ENCODE measurements at places on chromosomes 1 and 21.

DNA sequence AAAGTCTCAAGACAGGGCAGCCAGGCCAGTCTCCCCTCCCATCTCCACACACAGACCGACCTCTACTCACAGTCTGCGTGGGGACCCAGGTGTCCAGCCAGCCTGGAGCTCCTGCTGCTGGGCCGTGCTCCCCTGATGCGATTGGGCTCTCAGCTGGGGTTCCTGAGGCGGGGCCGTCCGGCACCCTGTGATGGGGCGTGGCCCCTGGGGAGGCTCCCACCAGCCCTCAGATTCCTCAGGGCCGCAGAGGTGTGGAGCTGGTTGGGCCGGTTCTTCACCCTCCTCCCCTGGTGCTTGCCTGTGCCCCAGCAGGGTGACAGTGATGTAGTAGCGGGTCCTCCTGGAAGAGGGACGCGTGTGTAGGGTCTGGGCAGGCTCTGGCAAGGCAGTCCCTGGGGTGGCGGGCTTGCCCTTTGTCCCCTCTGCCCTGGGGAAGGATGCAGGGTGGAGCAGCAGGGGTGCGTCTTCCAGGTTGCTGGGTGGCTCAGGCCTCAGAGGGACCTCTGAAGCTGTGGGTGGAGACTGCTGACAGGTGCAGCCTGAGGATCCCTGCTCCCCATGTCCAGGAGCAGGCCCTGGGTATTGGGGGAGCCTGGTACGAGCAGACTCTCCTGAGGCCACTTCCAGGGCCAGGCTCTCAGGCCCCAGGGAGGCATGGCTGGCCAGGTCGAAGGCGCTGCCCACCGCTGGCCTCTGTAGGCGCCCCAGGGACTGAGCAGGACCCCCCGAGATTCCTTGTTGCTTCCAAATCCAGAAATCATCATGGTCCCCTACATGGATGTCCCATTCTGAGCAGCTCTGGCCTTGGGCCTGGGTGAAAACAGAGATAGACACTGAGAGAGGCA lies at the start of gene CRYBG2:
Gene CRYBG2 (minus strand): TSS at position 155 of the 845 bp plus-strand sequence. CDS start 7,473 bp downstream, outside the sequence.
- no peak for DNase-seq

GRCh38 chr1:203359010-203359571 lies 8.2 kb upstream of the FMOD start:
- DNase-seq: no peak

DNA sequence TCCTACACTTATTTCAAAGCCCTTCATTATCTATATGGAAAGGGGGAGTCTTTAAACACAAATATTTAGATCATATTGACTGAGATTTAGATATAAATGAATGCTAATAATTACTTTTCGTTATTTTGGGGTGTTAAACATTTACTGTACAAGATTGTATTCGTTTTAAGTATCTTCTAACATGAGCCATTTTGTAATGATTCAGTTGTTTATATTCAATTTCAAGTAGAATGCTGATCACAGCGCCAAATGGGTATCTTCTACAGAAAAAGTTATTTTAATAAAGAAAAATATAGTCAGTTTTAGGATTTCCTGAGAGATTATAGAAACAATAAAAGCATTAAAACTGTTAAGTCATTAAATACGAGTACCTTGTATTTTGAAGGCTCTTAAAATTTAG lies 104.5 kb upstream of the HNRNPU start:
- DNase-seq: no peak

- DNase-seq: no peak
Measured at GRCh38 chr1:91757763-91758460, 128.0 kb downstream of the TGFBR3 start.

DNA sequence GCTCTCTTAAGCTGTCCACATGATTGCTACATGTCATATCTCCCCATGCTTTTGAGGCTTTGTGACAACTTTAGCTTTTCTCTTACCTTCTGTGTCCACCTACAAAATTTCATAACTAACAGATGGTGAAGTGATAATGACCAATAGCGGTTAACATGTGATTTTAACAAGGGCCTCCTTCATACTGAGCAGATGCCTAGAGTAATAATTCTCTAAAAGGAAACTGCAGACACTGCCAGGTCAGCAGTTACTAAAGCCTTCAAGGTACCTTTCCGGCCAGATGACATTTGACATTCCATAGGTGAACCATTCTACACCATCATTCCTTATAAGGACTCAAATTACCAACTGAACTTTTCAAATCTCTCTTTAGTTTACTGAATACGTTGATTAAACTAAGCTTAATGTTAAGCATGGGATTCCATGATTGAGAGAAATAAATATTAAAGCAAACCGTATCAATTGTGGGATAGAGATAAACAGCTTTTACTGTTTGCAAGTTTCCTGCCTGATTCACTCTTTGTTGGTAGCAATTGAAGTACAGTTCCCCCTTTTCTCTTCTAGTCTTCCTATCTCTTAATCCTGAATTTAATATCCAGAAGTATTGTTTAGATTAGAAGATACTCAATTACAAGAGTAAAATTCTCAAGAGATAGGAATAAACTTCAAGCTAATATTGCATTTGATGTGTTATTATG lies 205.1 kb downstream of the PLA2G4A start:
- no peak for DNase-seq

DNA sequence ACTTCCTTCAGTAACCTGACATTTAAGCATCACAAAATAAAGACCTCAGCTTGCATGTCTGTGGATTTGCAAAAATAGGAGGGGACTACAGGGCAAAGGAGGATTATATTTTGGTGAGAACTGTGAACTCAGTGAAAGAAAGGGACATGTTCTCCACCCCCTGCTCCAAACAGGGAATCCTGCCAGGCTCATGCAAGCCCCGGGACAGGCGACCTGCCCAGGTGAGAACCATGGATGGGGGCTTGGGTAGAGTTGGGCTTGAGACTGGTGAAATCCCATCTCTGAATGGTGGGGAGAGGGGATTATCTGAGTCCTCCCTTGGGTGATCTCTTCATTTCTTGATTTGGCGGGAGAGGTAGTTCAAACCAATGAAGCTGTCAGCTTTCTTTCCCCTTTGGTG lies 110.1 kb downstream of the SUSD4 start:
- no peak for DNase-seq
